ENCODE measurements at places on chromosomes 12 and 14. TPM values are rescaled to one million over a fixed set of nuclear protein-coding genes. Genes with fewer than 3 reads are reported as not detected.
A peak's percentile ranks its signal among the peaks of the same experiment; 100 is the strongest.

DNA sequence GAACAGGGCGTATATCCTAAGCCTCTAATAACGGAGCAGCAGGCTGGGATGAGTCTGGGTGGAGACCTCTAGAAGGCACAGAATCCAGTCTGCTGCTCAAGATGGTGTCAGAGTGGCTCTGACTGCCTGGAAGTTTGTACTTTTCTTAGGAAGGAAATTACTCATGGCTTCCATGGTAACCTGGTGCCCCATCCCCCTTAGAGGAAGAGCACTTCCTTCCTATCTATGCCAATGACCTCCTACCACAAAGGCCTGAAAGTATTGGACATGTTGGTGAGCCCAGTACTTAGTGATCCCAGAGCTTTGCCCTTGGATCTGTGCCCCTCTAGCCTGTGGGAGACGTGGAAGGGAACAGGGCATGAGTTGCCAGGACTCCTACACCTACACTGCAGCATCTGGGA is 1.5 kb downstream of the BATF start:
- no peak overlapping the region for H3K27ac ChIP-seq
- no peak overlapping the region for H3K4me3 ChIP-seq
- no peaks in the 10 kb centered on the region for H3K36me3 ChIP-seq
- no peaks in the 10 kb centered on the region for H3K27me3 ChIP-seq

DNA sequence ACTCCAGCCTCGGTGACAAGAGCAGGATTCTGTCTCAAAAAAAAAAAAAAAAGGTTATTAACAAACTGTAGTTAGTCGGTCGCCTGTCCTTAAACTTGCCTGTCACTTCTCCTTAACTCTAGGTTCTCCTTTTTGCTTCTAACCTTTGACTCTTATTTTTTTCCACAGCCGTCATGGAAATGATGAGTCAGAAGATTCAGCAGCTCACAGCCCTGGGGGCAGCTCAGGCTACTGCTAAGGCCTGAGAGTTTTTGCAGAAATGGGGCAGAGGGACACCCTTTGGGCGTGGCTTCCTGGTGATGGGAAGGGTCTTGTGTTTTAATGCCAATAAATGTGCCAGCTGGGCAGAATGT is 418 bp upstream of the MYG1 start:
- H3K4me1 ChIP-seq = peaks cover 41% of the 10 kb centered on the region
- peaks cover 66% of the 10 kb centered on the region for H3K36me3 ChIP-seq
- H3K27ac ChIP-seq = peak overlapping the region; percentile 92
- DNase-seq = peak; percentile 70
- peak overlapping the region; percentile 82 for H3K4me3 ChIP-seq
- H3K27me3 ChIP-seq = no peaks in the 10 kb centered on the region

GRCh38 chr14:49191380-49191779 is 394.8 kb downstream of the RPS29 start:
- H3K36me3 ChIP-seq = peaks cover 4% of the 10 kb centered on the region
- H3K4me3 ChIP-seq = no peak overlapping the region
- H3K4me1 ChIP-seq = no peaks in the 10 kb centered on the region

- DNase-seq = no peak
- peak overlapping the region; percentile 61 for H3K4me3 ChIP-seq
- no peak overlapping the region for H3K27ac ChIP-seq
- no peaks in the 10 kb centered on the region for H3K36me3 ChIP-seq
- no peaks in the 10 kb centered on the region for H3K4me1 ChIP-seq
- H3K27me3 ChIP-seq = peaks cover 5% of the 10 kb centered on the region
These were observed 21.8 kb downstream of the FKBP11 start for GRCh38 chr12:48903363-48903981.

- no peaks in the 10 kb centered on the region for H3K36me3 ChIP-seq
- DNase-seq = no peak
- no peak overlapping the region for H3K4me3 ChIP-seq
- H3K27me3 ChIP-seq = no peaks in the 10 kb centered on the region
- no peak overlapping the region for H3K27ac ChIP-seq
These were observed 23.5 kb upstream of the HIP1R start for GRCh38 chr12:122811777-122812176.

- no peak overlapping the region for H3K4me3 ChIP-seq
- H3K36me3 ChIP-seq = no peaks in the 10 kb centered on the region
- peaks cover 3% of the 10 kb centered on the region for H3K4me1 ChIP-seq
- no peaks in the 10 kb centered on the region for H3K27me3 ChIP-seq
These were observed 72.6 kb downstream of the SLC2A13 start for GRCh38 chr12:40033242-40033630.

GRCh38 chr12:108980831-108981618 is 39.8 kb downstream of the SVOP start:
- no peaks in the 10 kb centered on the region for H3K27me3 ChIP-seq
- H3K27ac ChIP-seq = no peak overlapping the region
- no peaks in the 10 kb centered on the region for H3K36me3 ChIP-seq
- no peak overlapping the region for H3K4me3 ChIP-seq

DNA sequence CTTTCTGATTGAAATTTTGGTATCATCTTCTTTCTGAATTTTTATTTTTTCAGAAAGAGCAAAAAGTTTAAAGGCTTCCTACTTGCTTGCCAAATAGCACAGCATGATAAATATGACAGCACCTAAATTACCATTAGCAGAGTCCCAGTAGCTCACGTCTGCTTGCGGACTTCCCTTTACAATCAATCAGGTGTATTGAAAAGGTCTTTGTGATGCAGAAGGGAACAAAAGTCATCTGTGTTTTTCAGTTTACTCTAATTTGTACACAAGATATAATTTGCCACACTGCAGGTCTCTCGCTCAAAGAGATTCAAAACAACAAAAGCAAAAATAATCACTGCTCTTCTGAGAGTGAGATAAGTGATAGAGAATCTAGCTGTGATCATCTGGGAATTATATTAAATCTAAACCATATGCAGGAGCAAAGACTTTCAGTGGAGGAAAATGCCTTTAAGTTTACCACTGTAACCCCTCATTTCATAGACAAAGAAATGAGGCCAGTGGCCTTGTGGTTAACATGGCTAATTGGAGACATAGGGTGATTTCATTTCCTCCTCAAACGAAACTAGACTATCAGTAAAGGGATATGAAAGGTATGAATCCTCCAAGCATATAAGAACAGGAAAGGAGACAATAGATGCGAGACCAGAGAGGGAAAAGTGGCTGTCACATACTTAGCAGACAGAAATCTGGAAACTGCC is 240.8 kb upstream of the TMPO start:
- H3K27me3 ChIP-seq = peaks cover 74% of the 10 kb centered on the region
- H3K4me3 ChIP-seq = no peak overlapping the region
- no peaks in the 10 kb centered on the region for H3K36me3 ChIP-seq

GRCh38 chr12:96912261-96912660 is 5.2 kb downstream of the NEDD1 start:
- no peak overlapping the region for H3K27ac ChIP-seq
- DNase-seq = no peak
- H3K4me1 ChIP-seq = peaks cover 21% of the 10 kb centered on the region

DNA sequence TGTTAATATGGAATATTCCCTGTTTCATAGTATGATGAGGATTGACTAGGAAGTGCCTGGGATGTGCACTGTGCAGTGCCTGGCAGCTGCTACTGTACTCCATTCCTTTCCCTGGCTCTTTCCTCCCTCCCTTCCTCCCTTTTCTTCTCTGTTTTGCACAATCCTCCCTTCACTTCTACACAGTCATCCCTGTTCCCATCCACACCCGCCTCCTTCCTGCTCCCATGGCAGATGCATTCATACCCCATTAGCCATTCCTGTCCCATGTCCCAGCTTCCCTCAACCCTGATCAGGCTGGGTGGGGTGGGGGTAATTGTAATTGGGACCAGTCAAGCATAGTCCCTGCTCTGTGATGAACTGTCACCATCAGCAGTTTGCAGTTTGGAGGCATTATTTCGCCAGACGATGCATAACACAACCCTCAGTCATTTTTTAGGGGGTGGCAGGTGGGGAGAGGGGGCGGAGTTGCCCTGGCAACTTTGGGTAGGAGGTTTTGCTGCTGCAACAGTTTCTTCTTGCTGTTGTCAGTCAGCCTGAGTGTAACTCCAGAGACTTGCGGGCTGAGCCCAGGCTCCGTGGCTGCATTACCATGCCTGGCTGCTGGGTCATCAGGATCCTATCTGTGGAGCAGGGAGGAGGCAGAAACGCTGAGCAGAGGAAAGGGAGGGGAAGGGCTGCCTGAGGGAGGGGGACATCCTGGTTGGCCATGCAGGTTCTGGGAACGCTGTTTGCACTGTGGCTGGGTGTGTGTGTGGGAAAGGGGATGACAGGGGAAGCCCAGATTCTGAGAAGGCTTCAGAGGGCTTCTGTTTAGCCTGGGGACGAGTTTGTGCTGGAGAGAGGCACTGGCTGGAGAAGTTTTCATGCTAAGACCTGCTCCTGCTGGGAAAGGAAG is 4.1 kb upstream of the KRT84 start:
- no peak overlapping the region for H3K4me3 ChIP-seq
- no peak overlapping the region for H3K27ac ChIP-seq
- no peak for DNase-seq
- H3K27me3 ChIP-seq = no peaks in the 10 kb centered on the region

DNA sequence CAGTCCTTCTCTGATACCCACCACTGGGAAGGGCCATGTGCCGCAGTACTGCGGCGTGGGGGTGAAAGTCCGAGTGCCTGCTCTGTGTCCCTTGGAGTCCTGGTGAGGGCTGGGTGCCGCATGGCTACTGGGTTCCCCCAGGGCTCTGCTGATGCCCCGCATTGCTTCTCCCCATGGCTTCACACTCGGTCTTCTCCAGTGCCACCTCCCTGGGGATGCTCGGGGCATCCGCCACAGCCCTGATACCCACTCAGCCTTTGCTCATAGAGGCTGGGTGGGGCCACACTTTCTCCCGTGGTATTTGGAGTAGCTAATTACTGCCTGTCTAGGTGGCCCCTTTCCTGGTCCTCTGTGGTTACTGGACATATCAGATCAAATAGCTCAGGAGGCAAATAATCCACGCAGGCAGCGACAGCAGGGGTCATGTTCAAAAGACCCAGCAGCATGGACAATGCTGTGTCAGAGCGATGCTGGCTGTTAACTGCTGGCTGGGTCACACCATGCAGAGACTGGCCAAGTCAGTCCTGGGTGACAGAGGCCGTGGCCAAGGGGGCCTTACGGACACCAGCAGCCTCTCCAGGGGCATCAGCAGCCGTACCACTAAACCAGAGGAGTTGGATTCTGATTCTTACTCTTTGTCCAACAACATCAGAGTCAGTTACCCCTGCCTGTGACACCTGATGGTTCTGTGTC is 106.5 kb downstream of the ADGRD1 start:
- peaks cover 94% of the 10 kb centered on the region for H3K27me3 ChIP-seq
- H3K4me1 ChIP-seq = peaks cover 5% of the 10 kb centered on the region
- H3K27ac ChIP-seq = no peak overlapping the region
- peaks cover 7% of the 10 kb centered on the region for H3K36me3 ChIP-seq

GRCh38 chr12:78081590-78082314 is 251.1 kb downstream of the NAV3 start:
- no peaks in the 10 kb centered on the region for H3K27me3 ChIP-seq
- no peak overlapping the region for H3K27ac ChIP-seq
- no peak overlapping the region for H3K4me3 ChIP-seq
- DNase-seq = no peak
- H3K4me1 ChIP-seq = no peaks in the 10 kb centered on the region

DNA sequence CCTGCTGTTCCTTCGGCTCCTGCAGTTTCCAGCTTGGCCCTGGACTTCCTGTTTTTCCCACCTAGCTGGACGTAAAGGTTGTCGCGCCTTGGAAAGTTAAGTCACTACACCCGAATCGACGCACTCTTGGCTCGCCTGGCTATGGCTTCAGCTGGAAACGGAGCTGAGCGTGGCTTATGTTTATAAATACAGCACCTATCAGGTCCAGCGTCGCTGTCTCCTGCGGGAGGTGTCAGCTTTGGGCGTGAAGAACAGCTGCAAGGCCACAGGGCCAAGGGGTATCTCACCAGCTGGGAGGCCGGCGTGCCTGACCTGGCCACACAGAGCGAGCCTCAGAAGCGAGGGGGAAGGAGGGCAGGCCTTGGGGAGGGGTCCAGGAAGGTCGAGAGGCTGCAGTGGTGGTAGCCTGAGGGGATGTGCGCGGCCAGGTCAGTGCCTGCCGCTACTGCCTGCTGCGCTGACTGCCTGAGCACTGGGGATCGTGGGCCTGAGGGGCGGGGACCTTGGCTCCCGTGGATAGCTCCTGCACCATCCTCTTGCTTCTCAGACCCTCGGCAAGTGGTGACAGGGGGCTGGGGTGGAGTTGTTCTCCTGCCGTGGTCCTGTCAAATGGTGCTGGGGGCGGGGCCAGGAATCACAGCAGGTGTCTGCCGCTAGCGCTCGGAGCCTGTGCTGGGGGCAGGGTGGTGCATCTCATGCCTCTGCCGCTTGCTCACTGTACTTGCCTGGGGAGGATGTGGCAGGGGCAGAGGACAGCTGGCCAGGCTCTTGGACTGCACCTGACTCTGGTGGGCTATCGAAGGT is 12.5 kb downstream of the PACS2 start:
- no peaks in the 10 kb centered on the region for H3K36me3 ChIP-seq
- no peak overlapping the region for H3K4me3 ChIP-seq

DNA sequence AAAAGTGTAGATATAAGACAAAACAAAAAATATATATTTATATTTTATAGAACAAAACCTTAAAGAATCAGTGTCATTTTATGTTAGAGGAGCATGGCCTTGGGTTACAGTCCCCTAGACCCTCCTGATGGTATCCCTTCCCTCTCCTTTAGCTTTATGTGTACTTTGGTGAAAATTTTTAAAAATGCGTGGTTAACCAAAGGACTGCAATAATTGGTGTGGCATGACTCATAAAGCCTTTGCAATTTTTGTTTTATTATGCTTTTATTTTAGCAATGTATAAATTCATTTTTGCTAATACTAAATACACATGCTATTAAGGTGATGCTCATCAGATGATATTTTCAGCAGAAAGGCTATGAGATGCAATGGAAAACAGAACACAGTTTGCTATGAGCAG is 264.4 kb downstream of the SYT1 start:
- no peak for DNase-seq
- H3K27me3 ChIP-seq = no peaks in the 10 kb centered on the region
- no peaks in the 10 kb centered on the region for H3K36me3 ChIP-seq
- H3K4me3 ChIP-seq = no peak overlapping the region
- H3K27ac ChIP-seq = no peak overlapping the region

- H3K27ac ChIP-seq = peak overlapping the region; percentile 36
- H3K4me3 ChIP-seq = peak overlapping the region; percentile 60
- H3K27me3 ChIP-seq = no peaks in the 10 kb centered on the region
- no peaks in the 10 kb centered on the region for H3K36me3 ChIP-seq
These were observed 1.9 kb downstream of the LRRK2 start for GRCh38 chr12:40226705-40227104.

DNA sequence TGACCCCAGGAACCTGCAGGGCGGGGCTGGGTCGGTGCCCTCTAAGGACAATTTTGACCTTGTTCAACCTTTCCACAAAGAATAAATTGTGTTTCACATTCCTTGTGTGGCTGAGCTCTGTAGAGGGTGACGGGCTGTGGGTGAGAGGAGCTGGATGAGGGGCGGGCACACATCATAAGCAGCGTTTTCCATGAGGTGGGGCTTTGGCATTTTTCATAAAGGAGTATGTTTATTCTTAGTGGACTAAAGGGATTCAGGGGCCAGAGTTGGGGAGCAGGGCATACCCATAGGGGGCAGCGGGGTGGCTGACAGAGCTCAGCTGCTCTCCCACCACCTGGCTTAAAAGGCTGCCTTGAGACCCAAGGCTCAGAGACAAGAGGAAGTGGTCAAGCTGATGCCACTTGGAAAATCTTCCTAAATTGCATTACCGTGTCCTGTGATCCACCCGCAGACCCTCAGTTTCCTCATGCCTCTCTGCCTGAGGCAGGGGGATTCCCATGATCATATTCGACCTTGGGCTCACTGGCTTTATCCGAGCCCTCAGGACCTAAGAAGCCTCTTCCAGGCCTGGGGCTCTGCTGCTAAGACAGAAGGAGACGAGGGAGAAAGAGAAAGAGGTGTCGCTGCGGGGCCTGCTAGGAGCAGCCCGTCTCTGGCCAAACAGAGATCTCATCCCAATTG is 11.4 kb downstream of the MMP14 start:
- H3K27me3 ChIP-seq = no peaks in the 10 kb centered on the region
- no peak overlapping the region for H3K4me3 ChIP-seq

Gene C1QL4
- 0.20 TPM for total RNA-seq

Gene INHBC
- not detected for total RNA-seq

Gene TAMALIN
- 0.39 TPM for total RNA-seq

All from MCF 10A (cell line).